Cortex of kidney (tissue), 1 donor: ENCODE measurements at places on chromosomes 3 and 15.

- DNase-seq: no peak
These were observed 58.7 kb downstream of the FOXB1 start for GRCh38 chr15:60062826-60063225.

- DNase-seq: no peak
These were observed 9.0 kb downstream of the FSTL1 start for GRCh38 chr3:120441776-120442175.

DNA sequence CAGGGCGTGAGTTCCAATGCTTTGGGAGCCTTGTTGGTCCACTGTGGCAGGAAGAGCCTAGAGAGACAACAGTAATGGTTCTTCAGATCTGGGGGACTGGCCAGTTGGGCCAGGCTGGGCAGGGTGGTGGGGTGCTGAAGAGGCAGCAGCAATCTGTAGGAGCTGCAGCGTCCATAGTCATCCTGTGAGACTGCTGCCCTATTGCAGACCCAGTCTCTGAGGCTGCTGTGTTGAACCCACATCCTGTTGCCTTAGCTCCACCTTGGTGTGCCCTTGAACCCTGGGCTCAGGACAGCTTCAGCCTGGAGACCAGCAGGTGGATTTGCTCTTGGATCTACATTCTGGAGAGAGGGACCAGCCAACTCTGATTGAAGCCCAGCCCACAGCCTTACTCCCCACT is 23.6 kb upstream of the ETV5 start:
- DNase-seq: no peak

- DNase-seq: no peak
These were observed 61.4 kb upstream of the CD47 start for GRCh38 chr3:108152274-108152673.

DNA sequence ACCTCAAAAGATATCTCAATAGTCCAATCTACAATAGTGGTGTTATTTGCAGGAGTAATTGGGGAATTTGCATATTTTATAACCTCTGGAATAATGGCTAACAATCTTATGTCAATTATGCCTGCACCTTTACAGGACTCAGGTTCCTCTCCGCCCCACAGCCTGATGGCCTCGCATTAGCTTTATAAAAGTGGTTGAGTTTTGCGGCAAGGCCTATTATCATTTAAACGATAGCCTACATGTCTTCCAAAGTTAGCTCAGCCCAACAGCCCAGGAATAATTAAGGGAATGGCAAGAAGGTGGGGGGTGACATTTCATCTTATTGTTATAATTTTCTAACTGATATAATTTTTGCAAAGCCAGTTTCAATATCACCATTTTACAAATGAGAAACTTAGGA is 97.3 kb downstream of the RTP4 start:
- DNase-seq: no peak

- DNase-seq: no peak
These were observed 56.9 kb downstream of the FLNB start for GRCh38 chr3:58064923-58065638.

DNA sequence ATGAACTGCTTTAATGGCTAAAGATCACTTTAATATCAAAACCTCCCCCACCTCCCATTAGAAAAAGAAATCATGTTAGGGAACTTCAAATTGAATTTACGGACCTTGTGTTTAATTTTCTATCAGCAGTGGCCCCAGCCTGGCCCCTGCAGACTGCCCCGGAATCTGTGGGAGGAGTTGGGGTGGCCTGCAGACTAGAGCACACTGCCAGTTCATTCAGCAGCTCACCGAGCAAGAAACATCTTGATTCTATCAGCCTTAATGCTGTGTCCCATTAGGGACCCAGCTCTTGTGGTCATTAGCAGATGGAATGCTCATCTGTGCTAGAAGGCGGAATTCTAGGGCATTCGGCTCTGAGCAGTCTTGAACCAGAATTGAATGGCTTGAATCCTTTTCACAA is 54.2 kb downstream of the FLNB start:
- DNase-seq: no peak

DNA sequence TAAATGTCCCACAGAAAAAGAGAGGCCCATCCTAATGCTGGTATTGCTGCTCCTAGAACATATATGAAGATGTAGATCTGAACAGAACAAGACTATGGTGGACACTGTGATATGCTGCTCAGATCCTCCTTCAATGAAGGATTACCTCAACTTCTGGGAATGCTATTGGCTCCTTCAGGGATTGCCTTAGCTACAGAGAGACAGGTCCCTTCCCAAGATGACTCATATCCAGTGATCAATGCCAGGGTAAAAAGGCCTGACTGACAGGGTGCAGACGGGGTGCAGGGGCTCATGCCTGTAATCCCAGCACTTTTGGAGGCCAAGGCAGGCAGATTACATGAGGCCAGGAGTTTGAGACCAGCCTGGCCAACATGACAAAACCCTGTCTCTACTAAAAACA is 20.5 kb upstream of the STAG1 start:
- DNase-seq: no peak

DNA sequence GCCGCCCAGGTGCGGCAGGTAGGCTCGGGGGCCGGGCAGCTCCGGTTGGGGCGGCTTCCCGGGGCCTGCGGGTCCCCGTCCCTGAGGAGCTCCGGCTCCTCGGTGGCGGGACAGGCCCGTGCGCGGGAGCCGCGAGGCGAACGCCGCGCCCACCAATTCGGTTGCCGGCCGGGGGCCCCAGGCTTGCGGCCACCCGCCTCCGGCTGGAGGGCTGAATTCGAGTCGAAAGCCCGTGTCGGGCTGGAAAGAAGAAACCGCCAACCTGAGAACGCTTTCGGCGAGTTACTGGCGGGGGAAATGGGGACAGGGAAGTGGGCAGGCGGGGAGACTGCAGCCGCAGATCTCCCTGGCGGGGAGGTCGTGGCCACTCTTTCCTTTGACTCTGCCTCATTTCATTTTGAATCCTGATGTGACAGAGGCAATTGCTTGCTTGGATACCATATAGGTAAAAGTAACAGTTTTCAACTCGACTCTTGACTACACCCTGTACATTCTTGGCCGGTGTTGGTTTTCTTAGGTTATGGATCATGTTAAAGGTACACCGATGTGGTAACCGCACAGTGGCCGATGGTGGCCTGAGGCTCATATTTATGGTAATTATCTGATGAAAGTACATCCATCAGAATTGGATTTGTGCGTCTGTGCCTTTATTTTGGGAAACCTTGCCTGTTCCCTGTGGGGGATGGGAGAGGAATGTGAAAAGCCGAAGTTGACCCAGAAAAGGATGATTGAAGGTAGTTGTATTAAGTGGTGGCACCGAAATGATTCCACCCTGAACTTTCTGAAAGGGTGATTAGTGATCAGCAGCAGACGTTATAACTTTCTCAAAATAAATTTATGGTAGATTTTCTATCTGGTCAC is 1.7 kb downstream of the B3GNT5 start:
- DNase-seq: no peak

DNA sequence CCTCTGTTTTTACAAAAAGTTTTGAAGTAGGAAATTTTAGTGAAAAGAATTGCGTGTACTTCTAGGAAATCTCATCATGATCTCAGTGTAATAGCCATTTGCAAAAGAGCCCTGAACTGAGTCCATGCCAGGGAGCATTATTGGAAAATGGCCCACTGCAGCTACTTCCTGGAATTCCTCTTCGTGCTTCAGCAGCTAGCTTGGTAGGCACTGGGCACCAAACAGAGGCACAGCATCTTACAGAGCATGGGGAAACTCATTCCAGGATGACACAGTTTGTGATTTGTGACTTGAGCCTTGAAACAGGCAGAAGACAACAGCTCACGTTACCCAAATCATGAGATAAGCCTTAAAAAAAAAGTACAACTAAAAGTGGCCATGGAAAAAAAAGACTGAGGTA is 179.1 kb downstream of the WDR72 start:
- no peak for DNase-seq
